ENCODE measurements at places on chromosomes 5 and 9.

DNA sequence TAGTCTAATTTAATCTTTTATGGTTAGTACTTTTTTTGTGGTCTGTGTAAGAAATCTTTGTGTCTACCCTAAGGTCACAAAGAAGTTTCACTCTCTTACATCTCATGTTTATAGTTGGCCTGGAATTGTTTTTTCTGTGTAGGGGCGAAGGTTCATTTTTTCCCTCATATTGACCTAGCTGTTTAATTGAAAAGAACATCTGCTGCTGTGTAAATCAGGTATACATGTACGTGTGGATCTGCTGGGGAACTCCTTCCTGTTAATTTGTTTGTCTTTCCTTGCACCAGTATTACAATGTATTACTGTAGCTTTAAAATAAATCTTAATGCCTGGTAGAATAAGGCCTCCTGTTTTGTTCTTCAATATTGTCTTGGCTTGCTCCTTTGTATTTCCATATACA lies 37.8 kb downstream of the EXOSC2 start:
- no peak for DNase-seq
- H3K4me1 ChIP-seq = peaks cover 23% of the 10 kb centered on the region
- no peaks in the 10 kb centered on the region for H3K27me3 ChIP-seq
- no peak overlapping the region for H3K4me3 ChIP-seq
- H3K36me3 ChIP-seq = peaks cover 7% of the 10 kb centered on the region

GRCh38 chr9:115615821-115616665 lies 498.1 kb upstream of the TNC start:
- no peaks in the 10 kb centered on the region for H3K4me1 ChIP-seq
- peaks cover 5% of the 10 kb centered on the region for H3K27me3 ChIP-seq
- H3K4me3 ChIP-seq = no peak overlapping the region
- no peak overlapping the region for H3K27ac ChIP-seq
- no peak for DNase-seq

DNA sequence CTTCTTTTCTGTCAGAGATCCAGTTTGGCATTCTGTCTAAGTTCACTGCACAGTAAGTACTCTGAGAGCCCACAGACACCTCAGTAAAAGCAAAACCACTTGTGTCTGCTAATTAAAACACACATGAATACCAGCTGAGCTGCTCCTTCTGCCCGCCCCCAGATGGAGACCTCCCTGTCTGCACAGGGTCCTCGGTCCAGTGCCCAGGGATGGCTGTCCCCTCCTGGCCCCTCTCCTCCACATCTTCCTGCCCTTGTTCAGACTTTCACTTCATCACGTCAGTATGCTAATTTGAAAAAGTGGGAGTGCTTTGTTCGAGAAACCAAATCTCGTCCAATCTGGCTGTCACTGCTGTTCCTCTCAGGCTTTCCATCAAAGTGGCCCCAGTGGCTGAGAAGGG lies 43.5 kb downstream of the LIX1 start:
- H3K36me3 ChIP-seq = no peaks in the 10 kb centered on the region
- H3K4me1 ChIP-seq = peaks cover 51% of the 10 kb centered on the region
- H3K27ac ChIP-seq = no peak overlapping the region
- no peak overlapping the region for H3K4me3 ChIP-seq
- no peaks in the 10 kb centered on the region for H3K27me3 ChIP-seq

DNA sequence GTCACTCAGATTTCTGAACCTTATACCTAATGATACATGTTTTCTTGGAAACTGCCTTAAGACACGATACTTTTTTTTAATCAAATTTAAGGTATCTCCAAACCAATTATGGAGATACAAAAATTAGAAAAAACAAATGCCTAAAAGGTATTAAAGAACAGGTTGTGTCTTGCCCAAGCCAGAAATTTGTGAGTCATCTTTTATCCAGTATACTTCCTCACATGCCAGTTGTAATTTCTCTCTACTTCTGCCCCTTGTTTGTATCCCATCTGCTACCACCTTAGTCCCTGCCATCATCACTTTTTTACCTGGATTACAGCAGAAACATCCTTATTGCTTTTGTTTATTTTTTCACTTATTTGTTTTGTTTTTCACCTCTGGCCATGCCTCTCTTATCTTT lies 571.2 kb upstream of the DAB2 start:
- H3K36me3 ChIP-seq = no peaks in the 10 kb centered on the region
- H3K4me1 ChIP-seq = no peaks in the 10 kb centered on the region
- H3K27me3 ChIP-seq = no peaks in the 10 kb centered on the region
- H3K4me3 ChIP-seq = no peak overlapping the region
- DNase-seq = no peak

DNA sequence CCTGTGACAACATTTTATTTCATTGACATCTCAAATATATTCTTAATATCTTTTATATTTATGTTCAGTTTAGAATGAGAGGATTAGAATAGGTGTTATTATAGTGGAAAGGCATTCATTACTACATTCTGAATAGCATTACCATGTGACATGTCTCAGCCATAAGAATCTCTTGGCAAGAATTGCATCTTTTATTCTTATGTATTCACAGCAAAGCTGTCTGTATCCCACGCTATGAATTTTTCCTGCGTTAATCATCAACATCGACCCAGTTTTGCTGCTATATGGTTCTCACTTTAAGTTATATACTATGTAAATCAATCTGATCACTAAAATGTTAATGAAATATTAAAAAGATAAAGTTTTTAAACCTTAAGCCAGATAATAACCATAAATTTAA lies 248.6 kb downstream of the TMEM232 start:
- H3K36me3 ChIP-seq = no peaks in the 10 kb centered on the region
- H3K27ac ChIP-seq = no peak overlapping the region
- peaks cover 38% of the 10 kb centered on the region for H3K4me1 ChIP-seq
- DNase-seq = no peak
- H3K4me3 ChIP-seq = no peak overlapping the region
- no peaks in the 10 kb centered on the region for H3K27me3 ChIP-seq

All from WTC11 (cell line).